ENCODE measurements at places on chromosomes 3 and 15.

DNA sequence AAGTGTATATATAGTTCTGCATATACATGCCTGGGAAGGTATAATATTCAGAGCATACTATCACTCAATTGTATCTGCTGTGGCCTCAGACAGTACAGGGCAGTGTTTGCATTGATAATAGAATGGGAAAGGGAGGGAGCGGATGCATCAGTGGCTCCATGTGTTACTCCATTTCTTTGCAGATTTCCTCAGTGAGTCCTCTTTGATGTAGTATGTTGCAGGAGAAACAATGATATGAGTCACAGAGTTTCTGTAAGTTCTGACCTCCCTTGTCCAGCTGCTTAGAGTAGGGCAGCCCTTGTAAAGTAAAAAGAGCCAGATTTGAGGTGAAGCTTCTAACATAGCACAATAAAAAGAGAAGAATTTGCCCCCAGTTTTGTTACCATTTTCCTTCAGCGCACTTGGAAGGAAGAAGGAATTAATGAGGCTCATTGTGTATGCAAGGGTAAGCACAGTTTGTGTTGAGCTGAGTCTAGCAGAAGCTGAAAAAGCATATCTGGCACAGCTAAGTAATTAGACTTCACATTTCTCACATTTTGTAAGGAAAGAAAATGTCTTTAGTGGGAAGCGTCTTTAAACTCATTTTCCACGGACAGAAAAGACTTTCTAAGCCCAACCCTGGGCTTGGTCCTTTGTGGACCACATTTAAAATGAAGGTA, 555.8 kb upstream of the IL12A start:
- no peak for DNase-seq

DNA sequence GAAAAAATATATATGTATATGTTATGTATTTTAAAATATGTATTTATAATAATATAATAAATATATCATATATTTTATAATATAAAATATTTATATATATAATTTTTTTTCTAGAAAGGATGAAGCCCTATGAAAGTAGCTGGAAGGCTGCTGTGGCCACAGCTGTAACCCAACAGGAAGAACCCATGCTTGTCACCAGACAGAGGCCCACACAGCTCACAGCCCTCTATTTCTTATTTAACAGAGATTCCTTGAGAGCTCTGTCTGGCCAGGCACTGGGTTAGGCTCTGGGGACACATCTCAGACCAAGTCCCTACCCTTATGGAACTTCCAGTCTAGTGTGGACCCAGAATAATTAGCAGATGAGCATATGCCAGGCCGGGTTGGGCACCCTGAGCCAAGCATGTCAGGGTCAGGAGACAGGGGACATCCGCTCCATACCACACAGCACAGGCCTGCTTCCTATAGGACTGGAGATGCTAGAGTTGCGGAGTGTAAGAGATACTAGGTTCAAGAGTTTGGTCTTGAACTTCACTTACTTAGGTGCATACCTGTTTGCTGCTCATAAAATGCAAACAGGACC, 20.5 kb downstream of the MGLL start:
- no peak for DNase-seq

DNA sequence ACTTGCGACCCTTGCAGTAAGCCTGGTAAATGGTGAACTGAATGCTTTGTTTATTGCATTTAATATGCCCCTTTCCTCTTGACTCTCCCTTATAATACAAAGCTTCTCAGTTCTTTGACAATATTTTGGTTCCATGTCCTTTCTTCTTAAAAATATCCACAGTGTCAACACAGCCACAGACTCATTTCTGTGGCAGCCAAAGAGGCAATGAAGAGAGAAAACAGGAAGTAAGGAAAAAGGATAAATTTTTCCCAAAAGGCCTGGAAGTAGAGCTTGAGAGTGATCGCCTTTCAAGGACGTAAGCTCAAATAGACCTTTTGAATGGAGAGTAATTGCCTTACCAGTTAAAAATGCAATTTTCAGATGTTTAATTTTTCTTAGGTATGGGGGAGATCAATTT, 59.4 kb downstream of the PEX5L start:
- DNase-seq, result no peak

DNA sequence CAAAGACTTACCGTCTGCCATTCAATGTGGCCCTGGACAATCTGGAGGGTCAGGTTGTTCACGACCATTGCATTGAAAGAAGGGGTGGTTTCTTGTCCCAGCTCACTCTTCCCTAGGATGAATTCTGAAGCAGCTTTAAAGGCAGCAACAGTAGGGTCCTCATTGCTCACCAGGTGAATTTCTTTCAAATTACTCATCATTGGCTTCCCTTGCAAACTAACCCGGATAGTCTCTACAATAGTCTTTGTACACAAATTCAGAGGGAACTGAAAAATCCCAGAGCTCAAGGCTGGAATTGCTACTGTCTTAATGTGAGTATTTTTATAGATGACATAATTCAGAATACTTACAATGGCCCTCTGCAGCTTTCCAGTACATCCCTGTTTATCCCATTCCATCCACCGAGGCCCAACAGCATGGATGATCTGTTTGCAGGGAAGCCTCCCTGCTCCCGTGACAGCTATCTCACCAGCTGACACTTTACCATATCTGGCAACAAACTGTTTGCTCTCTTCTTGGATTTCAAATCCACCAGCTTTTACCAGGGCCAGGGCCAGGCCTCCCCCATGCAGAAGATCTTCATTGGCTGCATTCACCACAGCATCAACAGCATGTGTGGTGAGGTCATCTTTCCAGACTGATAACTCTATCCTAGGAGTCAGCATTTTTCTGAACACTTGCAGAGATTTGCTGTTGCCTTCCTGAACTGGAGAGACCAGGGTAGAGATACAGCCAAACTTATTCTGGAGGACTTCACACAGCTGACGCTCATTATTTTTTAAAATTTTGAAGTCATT, 8.6 kb downstream of the PARP9 start:
- DNase-seq, result peak; percentile 16
